Fibroblast of skin of right biceps (primary cell): ENCODE measurements at places on chromosomes 7 and 10.

GRCh38 chr7:80362677-80363076 is 149.2 kb downstream of the GNAT3 start:
- peak; percentile 20 for DNase-seq

- peak; percentile 64 for DNase-seq
Measured at GRCh38 chr7:43847496-43847895, 21.8 kb downstream of the MRPS24 start.

- no peak for DNase-seq
Measured at GRCh38 chr10:60517805-60518204, 128.1 kb upstream of the ANK3 start.

DNA sequence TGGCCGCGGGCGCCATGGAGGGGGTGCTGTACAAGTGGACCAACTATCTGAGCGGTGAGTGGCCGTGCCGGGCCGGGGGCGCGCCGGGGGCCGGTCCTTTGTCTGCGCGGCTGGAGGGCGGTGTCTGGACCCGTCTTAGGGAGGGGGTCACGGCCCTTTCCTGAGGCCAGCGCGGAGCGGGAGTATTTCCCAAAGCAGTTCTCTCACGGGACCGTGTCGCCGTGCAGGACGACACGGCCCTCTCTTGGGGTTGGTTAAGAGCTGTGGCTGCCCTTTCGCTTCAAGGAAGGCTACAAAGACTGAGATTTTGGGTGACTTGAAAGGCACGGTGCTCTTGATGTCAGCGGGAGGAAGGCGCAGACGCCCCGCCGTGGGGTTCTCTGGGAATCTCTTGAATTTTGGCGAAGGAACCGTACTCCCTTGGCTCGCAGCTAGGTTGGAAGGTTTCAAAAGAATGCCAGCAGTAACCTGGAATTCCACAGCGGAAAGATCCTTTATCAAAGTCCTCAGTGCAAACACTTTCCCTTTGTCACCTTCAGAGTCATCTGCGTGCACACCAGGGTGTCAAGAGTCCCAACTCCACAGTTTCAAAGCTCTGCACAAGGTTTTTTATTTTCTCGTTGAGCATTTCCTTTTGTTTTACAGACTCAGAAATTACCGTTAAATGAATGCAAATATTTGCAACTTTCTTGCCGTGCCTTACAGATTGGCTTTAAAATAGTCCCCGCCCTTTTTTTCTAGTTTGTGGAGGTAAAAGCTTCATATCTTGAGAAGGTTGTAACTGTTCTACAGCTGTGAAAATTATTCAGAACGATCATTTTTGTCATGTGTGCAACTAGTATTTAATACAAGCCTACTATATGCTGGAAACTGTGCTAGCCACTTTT is 780 bp downstream of the PLEKHA8 start:
- peak; percentile 41 for DNase-seq

GRCh38 chr10:107028236-107028635 is 136.3 kb downstream of the SORCS1 start:
- DNase-seq = no peak

DNA sequence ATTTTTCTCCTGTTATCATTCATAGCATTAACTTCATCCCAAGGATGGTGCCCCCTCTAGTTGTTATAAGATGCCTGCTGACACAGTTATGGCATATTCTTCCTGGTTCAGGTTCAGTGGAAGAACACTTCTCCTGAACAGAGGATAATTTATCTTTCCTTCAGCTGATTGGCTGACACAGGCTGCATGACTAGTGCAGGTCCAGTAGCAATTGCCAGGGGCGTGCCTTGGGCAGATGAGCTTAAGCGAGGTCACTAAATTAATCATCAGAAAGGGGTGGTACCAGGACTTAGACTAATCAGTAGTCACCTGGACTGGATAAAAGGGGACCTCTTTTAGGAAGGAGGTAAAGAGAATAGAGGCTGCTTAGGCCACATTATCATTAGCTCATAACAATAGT is 42.3 kb downstream of the BZW2 start:
- no peak for DNase-seq

- DNase-seq = no peak
Measured at GRCh38 chr7:26959290-26959689, 94.9 kb upstream of the SKAP2 start.

DNA sequence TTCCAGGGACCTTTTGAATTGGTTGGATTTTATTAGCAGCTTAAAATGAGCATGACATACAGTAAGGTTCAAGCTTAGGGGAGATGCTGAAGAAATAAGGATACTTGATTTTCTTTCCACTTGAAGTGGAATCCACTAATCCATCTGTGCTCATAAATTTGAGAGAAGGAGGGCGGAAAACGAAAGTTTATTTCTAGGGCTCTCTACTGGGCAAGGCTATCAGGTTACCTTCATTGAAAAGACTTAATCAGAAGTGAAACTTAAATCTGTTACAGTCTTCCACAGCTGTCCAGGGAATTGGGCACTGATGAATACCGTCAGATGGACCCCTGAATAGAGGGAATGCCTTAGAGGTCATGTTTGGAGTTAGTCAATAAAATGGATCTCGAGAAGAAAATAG is 21.8 kb downstream of the AUTS2 start:
- no peak for DNase-seq

DNA sequence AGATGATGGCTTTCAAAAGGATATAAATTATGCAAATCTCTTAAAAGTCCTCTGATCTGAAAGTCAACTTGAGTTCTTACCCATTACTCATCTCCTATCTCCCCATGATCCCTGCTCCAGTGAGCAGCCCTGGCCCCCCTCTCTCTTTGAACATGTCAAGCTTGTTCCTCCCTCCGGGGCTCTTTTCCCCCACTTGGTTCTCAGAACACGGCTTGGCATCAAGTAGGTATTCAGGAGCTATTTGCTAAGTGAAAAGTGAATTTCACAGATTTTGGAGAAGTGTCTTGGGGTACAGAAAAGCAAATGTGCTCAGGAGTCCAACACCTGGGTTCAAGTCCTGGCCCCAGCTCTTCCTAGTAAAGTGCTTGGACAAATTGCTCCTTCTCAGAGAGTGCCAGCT is 98.3 kb upstream of the CTBP2 start:
- no peak for DNase-seq

GRCh38 chr10:77457266-77457665 is 180.3 kb downstream of the KCNMA1 start:
- no peak for DNase-seq

- DNase-seq = no peak
Measured at GRCh38 chr10:36716291-36716690, 409.1 kb upstream of the ANKRD30A start.

GRCh38 chr7:18117482-18117881 is 89.8 kb upstream of the PRPS1L1 start:
- peak; percentile 83 for DNase-seq

DNA sequence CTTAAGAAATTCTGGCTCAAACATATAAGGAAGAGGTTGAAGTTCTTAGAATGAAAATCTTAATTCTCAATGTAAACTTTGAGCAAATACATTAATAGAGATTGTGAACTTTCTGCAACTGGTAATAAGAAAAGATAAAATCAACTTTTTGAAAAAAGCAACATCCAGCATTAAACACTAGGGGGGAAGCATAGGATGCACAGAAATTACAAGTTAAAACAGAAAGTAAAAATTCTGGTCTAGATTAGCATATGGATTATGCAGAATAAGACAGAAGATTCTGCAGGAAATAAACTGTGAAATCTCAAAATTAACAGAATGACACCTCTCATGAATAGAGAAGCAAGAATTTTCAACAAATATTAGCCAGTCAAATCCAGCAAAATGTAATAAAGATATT is 38.0 kb upstream of the CAV2 start:
- no peak for DNase-seq

GRCh38 chr10:76399226-76399625 is 967.8 kb downstream of the LRMDA start:
- peak; percentile 52 for DNase-seq

DNA sequence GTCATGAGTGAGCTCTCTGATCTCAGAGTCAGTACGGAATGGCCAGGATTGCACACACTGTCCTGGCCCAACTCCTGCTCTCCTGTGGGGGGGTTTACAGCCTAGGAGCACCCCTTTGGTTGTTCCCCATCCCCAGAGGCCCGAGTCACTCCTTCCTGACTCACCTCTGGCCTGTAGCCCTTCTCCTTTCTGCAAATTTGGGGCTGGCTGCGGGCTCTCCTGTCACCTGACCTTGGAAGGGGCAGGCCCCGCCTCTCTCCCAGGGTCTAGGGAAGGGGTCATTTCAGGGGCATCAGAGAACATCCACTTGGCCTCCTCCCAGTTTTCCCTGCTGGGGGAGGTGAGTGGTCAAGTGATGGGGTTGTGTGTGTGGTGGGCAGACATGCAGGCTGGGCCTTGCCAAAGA is 1.7 kb downstream of the NYAP1 start:
- no peak for DNase-seq

DNA sequence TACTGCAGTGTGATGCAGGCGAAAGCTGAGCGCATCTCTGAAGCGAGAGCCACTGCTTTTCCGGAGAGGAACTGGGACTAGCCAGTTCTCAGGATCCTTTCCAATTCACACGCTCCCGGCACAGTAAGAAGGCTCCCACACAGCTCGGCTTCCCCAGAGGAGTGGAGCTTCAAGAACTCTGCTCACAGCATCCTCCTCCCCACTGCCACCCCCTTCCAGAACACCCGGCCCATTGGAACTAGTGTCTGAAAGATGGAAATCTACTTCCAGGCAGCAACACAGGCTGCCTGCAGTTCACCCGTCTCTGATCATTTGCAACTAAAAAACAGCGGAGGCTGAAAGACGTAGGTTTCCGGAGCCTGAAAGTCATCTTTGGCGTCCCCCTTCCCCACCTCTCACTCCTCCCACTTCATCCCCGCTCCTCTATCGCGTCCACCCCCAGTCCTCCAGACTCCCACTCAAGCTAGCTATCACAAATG is at the start of gene DGKB:
TSS of gene DGKB (minus strand) at position 163 of the 479 bp plus-strand sequence.
- peak; percentile 30 for DNase-seq

- DNase-seq = no peak
Measured at GRCh38 chr7:100670074-100670473, 3.5 kb upstream of the GNB2 start.

DNA sequence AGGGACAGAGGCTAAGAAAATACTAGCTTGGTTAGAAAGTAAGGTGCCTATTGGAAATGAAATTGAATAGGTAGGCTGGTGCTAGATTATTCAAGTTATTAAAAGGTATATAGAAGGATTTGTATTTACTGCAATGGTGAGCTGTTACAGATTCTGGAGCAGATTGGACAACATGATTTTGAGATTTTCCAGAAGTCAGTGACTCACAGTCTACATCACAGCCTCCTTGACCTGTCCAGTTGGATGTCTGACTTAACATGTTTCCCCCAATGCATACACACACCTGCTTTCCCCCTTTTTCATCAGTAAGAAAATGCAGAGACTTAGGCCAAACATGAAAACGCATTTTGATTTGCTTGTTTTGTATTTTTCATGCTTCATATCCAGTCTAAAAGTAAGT is 33.4 kb downstream of the STARD3NL start:
- DNase-seq = no peak

GRCh38 chr10:118308664-118309063 is 33.5 kb downstream of the FAM204A start:
- DNase-seq = peak; percentile 2

- peak; percentile 49 for DNase-seq
Measured at GRCh38 chr10:14146501-14146900, 184.2 kb downstream of the FRMD4A start.

DNA sequence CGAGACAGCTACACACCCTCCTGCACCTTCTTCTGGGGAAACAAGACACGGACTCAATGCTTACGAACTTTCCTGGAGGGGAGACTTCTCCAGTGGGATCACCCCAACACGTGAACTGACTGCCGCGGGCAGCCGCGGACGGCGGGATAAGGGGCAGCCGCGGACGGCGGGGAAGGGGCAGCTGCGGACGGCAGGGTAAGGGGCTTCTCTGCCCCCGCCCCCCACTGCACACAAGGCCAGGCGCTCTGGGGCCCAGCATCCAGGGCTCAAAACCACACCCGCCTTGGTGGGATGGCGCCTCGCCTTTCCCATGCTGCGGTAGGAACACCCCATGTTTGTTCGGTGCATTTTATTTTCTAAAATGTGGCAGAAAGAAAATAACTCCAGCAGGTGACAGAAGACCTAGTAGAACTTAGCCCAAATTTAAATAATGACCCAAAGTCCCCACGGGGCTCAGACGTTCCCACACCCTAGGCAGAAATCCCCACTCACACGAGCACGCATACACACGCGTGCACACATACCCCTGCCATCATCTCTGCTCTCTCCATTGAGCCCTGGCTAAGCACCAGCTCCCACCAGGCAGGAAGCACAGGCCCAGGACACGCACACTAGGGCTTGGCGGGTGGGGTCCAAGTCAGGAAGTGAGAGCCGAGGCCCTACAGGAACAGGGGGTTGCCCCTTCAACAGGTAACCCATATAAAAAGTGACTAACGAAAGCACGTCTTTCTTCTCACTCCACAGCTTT is 26.6 kb upstream of the GPR146 start:
- no peak for DNase-seq

- no peak for DNase-seq
Measured at GRCh38 chr10:131086094-131086493, 225.4 kb downstream of the TCERG1L start.

GRCh38 chr10:48246501-48246900 is 28.0 kb downstream of the FRMPD2 start:
- no peak for DNase-seq

DNA sequence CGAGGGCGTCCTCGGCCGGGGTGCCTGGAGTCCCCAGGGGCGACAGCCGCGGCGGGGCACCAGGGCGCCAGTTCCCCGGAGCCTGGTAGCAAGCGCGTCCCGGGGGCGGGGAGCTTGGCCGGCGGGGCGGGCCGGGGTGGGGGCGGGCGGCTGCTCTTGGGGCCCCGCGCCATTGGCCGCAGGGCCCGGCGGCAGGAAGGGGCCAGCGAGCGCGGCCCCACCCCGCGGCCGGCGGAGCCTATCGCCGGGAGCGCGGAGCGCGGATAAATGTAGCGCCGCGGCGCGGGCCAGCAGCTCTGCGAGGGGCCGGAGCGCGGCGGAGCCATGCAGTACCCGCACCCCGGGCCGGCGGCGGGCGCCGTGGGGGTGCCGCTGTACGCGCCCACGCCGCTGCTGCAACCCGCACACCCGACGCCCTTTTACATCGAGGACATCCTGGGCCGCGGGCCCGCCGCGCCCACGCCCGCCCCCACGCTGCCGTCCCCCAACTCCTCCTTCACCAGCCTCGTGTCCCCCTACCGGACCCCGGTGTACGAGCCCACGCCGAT is at the start of gene HHEX:
TSS of gene HHEX (plus strand) at position 293 of the 548 bp plus-strand sequence. CDS start at position 325, 32 bp downstream.
- DNase-seq = peak; percentile 36

- DNase-seq = peak; percentile 24
Measured at GRCh38 chr7:23343806-23344475, 44.8 kb downstream of the MALSU1 start.

GRCh38 chr7:42414028-42414427 is 177.0 kb upstream of the GLI3 start:
- DNase-seq = peak; percentile 56

GRCh38 chr7:153297141-153297540 is 537.6 kb downstream of the ACTR3B start:
- no peak for DNase-seq

GRCh38 chr7:121178869-121179497 is 149.8 kb upstream of the WNT16 start:
- no peak for DNase-seq

GRCh38 chr7:41771717-41772116 is 68.8 kb upstream of the INHBA start:
- DNase-seq = no peak
